ENCODE measurements at places on chromosomes 16 and 17. TPM values are rescaled to one million over a fixed set of nuclear protein-coding genes. Genes with fewer than 3 reads are reported as not detected.
A peak's percentile ranks its signal among the peaks of the same experiment; 100 is the strongest.

Gene CASKIN1
- 0.06 TPM for total RNA-seq

Gene C17orf100
- 1.3 TPM for total RNA-seq

Gene KLHL36
- total RNA-seq: 56.3 TPM

- no peak for DNase-seq
Observed at GRCh38 chr17:7020894-7021664, 1.8 kb upstream of the BCL6B start.

- DNase-seq: no peak
Observed at GRCh38 chr17:1484060-1484535, 8.4 kb downstream of the MYO1C start.

Gene OR3A2
- total RNA-seq: not detected

Gene SDR42E2
- total RNA-seq: 0.14 TPM

Gene SBK1
- 1.9 TPM for total RNA-seq

Gene KCNJ18
- not detected for total RNA-seq

Gene C17orf50
- total RNA-seq: not detected

GRCh38 chr16:25914357-25914962 lies 222.7 kb downstream of the HS3ST4 start:
- no peak for DNase-seq

DNA sequence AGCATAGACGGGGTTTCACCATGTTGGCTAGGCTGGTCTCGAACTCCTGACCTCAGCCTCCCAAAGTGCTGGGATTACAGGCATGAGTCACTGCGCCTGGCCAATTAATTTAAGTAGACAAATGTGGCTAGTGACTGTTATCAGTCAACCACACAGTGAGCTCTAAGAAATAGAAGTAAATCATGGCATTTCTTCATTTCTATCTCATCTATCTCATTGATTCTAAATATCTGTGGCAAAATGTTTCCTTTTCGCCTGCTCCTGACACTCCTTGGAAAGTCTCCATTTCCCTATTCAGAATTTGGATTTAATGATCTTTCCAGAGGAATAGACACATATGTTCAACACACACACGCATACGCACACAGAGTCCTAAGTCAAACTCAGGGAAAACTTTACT lies 81.3 kb downstream of the HIC1 start:
- no peak for DNase-seq

Gene CTDNEP1
- total RNA-seq: 141 TPM

Gene ANKRD40CL
- total RNA-seq: not detected

Gene SLC5A10
- total RNA-seq: not detected

DNA sequence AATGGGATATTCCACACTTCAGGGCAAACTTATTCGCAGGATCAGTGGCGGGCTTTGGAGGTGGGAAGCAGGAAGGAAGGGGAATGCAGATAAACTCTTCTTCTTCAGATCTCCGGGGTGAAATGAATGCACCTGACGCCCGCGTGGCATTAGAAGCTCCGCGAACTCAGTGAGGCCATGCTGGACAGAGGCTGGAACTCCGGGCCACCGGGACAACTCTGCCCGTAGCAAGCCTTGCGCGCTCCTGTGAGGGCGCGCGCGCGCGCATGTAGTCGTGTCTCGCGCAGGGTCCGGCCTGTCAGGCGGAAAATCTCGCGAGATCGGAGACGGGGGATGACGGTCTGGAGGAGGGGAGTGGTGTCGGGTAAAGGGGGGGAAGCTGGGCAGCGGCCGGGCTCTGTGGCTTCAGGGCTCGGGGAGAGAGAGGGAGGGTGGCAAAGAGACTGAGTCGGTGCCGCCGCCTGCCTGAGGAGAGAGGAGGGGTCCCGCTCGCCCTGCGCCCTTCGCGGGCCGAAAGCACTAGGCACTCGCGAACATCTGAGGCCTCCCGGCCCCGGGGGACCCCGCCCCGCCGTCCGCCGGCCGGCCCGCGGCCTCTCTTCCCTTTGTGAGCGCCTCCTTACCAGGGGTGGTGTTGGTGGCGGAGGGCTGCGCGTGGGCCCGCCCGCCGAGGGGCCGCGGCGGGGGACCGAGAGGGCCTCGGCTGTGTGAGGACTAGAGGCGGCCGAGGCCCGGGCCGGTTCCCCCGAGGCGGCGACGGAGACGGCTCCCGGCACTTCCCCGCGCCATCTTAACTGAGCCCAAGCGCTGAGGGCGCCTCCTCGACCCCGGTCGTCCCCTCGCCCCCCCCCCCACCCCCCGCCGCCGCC lies at the start of gene TAOK1:
Gene TAOK1 (plus strand): TSS at position 382 of the 869 bp plus-strand sequence. CDS start 61,186 bp downstream, outside the sequence.
- DNase-seq: peak; percentile 100

DNA sequence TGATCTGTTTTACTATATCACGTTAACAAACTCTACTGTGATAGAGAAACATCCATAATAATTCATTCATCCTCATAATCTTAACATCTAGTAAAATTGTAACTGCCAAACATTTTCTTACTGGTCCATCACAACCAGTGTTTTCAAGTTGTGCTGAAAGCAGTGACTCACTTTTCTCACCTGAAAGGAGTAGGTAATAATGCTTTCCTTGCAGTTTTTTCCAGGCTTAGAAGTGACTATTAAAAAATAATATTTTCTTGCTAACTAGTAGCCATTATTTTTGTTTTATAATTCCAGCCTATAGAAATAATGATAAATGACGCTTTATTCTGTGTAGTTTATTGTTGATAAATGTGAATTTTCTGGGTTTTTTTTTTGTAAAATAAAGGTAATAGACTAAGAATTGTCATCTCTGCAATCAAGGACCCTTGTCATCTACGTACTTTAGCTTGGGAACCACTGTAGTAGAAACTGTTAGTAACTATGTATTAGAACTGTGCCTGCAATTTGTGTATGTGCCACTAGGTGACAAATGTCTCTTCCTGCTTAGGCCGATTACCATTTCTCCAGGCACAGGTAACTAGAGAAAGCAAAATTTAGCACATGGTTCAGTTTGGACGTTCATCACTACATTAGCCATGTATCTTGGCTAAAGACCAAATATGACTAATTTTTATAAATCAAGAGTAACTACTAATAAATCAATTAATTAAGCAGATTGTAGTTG lies 409.4 kb upstream of the ERCC4 start:
- no peak for DNase-seq

Gene RAB40C
- total RNA-seq: 47.6 TPM

GRCh38 chr17:8310601-8311123 lies 621 bp downstream of the ARHGEF15 start:
- DNase-seq: no peak

GRCh38 chr17:35705705-35706104 lies 25.7 kb upstream of the RASL10B start:
- no peak for DNase-seq

Gene NPW
- not detected for total RNA-seq

DNA sequence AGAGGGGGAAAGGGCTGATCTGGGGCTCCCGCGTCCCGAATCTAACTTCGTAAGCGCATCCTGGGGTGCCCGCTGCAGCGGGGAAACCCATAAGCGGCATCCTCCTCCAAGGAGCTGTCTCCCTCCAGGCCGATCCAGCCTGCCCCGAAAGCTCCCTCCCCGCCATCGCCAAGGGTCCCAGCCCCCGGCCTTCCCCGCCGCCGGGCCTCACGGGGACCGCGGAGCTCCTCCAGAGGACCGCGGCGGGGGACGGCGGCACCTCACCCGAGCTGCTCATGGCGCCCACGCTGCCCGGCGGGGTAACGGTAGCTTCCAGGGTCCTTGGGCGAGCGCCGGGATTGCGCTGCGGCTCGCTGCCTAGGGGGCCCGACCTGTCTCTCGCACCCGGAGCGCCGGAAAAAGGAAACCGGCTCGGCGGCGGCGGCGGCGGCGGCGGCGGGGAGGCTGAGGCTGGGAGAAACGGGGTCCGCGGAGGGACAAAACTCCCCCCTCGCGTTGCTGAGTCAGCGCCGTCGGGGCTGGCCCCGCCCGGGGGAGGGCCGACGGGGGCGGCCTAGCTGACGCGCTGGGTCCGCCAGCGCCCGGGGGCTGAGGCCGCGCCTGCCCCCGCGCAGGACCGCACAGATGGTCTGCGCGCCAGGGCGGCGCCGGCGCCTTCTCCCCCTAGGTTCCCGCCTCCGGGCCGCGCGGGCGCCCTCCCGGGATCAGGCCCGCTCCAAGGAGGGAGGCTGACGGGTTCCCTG lies at the start of gene BLMH:
Gene BLMH (minus strand): TSS at position 402 of the 743 bp plus-strand sequence. CDS start 125 bp downstream, at position 277.
- peak; percentile 91 for DNase-seq

- DNase-seq: no peak
Observed at GRCh38 chr16:67441907-67442306, 11.0 kb downstream of the HSD11B2 start.

- no peak for DNase-seq
Observed at GRCh38 chr17:32928586-32929535, 908 bp downstream of the TMEM98 start.

Gene KCNJ12
- total RNA-seq: 2.5 TPM

GRCh38 chr17:70136131-70136530 lies 33.2 kb upstream of the KCNJ2 start:
- DNase-seq: no peak

DNA sequence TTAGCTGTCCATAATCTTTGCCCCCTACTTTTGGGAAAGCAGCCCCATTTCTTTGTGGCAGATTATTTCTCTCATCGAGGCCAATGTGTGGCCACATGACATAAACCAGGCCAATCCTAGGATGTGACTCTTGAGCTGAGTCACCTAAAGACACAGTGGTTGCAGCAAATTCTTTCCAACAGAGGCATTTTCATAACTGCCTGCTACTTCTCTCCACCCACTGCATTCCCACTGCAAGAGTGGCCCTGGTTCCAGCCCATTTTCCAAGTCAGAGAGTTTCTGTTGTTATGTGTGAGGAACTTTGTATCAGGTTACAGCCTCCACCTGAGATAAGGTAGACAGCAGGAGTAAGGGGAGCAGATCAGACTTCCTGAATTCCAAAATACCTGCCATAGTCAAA lies 195.2 kb downstream of the RGS9 start:
- DNase-seq: no peak

DNA sequence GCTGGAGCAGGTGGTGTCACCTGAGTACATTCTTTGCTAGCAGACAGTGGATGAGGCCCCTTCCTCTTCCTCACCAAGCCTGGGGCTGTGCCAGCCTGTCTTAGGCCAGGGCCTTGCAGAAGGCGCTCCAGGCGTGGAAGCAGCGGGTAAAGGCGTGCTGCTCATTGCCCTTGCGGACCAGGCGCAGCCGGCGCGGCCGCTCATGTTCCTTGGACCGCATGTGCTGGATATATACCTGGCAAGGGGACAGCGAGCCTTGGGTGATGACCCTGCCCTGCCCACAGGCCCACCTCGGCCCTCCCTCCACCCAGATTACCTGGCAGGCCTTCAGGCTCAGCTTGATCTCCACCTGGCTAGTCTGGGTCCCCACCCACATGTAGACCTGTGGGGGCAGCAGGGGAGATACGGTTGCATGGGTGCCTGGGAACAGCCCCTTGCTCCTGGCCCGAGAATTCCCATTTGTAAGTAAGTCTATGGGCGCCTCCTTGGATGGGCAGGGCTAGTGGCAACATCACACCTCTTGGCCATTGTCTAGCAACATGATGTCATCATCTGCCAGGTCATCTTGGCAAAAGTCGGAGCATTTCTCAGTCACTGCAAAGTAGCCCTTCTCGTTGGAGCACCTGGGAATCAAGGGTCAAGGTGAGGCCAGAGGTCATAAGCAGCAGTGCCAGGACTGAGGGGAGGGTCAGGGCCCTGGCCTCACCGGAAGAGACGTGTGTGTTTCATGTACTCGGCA lies 13.3 kb downstream of the FLII start:
- DNase-seq: no peak
